ENCODE measurements at places on chromosomes 3 and 15.

DNA sequence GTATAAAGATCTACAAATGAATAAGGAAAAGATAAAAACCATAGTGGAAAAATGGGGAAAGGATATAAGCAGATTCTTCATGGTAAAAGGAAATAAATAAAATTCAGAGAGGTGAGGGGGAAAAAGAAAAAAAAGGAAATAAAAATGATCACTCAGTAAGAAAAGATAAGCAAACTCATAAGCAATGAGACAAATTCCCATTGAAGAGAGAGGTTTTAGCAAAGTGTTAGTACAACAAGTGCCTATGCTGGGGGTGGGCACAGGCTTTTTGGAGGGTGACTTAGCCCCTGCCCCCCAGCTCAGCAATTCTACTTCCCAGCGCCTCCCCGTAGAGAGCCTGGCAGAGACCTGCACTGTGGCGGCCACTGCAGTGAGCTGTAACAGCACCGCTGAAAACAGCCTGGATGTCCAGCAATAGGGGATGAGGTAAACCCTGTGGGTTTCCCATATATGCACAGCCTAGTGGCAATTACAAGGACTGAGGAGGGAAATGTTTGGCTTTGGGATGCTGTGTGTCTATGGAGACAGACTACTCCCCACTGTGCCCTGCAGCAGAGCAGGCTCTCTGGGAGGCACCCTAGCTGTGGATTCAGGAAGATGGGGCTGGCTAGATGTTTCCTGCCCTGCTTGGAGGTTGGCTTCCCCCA, 23.7 kb upstream of the SFMBT1 start:
- DNase-seq = no peak

DNA sequence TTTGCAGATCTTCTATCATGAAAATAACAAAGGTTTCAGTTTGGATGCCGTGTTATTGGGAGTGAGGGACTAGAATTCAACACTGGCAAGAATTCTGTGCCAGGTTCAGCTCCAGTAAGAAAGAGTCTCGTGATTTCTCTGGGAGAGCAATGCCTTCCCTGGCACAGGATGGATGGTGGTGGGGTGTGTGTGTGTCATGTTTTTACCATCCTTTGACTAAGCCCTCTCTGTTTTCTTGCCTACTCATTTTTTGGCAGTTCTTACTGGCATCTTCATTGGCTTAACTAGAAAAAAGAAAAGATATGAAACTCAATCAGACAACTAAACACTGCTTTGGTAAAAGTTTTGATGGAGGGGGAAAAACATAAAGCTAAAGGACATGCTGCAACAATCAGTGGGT, 86.6 kb downstream of the FMN1 start:
- no peak for DNase-seq

- no peak for DNase-seq
Measured at GRCh38 chr15:48451736-48452135, 120.5 kb downstream of the DUT start.

- no peak for DNase-seq
Measured at GRCh38 chr3:9123840-9124239, 125.6 kb downstream of the SRGAP3 start.

GRCh38 chr3:102660653-102661052, 225.8 kb downstream of the ZPLD1 start:
- no peak for DNase-seq

- no peak for DNase-seq
Measured at GRCh38 chr3:144252896-144253295, 281.3 kb downstream of the DIPK2A start.

DNA sequence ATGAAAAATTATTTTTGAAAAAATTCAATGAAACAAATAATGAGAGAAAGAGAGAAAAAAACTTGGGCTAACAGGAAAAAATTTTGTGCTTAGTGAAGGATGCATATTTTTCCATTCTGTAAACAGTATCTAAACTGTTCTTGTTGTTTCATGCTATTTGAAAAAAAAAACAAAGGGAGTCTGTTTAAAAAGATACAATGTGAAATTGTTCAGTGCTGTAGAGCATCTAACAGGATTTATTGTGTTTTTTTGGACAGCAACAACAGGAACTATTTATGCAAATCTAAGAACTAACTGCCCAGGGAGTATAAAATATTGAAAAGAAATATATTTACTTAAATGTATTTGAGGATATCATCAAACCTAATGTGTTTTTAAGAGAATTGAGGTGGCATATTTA, 55.1 kb downstream of the PEX5L start:
- DNase-seq = no peak

GRCh38 chr15:86077070-86077469, 2.6 kb upstream of the AGBL1 start:
- DNase-seq = no peak

DNA sequence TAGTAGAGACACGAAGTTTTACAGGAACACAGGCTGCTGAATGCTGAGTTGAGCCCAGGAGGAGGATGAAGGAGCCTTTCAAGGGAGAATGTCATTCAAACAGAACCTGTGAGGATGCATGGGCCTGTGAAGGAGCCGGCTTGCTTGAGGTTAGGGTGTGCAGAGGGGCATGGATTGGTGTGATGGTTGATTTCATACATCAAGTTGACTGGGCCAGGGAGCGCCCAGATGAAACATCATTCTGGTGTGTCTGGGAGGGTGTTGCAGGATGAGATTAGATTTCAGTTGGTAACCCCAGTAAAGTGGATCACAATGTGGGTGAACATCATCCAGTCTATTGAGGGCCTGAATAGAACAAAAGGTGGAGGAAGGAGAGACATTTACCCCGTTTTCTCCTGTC, 243.6 kb downstream of the EDEM1 start:
- no peak for DNase-seq

DNA sequence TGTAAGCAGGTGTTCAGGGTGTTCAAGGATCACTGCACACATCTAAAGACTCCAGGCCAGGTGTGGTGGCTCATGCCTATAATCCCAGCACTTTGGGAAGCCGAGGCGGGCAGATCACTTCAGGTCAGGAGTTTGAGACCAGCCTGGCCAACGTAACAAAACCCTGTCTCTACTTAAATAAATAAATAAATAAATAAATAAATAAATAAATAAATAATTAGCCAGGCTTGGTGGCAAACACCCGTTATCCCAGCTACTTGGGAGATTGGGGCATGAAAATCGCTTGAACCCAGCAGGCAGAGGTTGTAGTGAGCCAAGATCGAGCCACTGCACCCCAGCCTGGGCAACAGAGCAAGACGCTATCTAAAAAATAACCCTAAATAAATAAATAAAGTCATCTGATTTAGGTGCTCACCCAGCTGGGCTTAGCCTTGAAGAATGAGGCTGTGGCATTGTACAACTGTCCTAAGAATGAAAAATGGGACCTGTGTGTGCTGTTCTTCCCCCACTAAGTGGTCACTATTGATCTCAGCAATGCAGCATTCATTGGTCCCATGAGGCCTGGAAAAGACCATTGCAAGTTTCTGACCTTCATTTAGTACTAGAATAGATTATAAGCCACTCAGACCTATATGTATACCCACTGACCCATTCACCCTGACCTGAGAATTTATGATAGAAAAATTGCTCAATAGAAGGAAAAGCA, 82.8 kb upstream of the ABHD17C start:
- no peak for DNase-seq

- DNase-seq = no peak
Measured at GRCh38 chr15:78360958-78361718, 21.0 kb downstream of the CRABP1 start.

DNA sequence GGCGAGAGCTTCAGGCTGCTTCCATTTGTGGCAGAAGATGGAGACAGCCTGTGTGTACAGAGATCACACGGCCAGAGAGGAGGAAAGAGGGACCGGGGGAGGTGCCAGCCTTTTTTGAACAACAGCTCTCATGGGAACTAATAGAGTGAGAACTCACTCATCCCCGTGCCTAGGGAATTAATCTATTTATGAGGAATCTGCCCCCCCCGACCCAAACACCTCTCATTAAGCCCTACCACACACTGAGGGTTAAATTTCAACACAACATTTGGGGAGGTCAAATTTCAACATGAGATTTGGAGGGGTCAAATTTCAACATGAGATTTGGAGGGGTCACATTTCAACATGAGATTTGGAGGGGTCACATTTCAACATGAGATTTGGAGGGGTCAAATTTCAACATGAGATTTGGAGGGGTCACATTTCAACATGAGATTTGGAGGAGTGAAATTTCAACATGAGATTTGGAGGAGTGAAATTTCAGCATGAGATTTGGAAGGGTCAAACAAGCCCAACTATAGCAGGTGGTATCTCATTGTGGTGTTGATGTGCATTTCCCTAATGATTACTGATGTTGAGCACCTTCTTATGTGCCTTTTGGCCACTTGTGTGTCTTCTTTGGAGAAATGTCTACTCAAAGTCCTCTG, 20.6 kb upstream of the RFTN1 start:
- DNase-seq = no peak

GRCh38 chr3:116034794-116035193, 410.5 kb downstream of the LSAMP start:
- no peak for DNase-seq

DNA sequence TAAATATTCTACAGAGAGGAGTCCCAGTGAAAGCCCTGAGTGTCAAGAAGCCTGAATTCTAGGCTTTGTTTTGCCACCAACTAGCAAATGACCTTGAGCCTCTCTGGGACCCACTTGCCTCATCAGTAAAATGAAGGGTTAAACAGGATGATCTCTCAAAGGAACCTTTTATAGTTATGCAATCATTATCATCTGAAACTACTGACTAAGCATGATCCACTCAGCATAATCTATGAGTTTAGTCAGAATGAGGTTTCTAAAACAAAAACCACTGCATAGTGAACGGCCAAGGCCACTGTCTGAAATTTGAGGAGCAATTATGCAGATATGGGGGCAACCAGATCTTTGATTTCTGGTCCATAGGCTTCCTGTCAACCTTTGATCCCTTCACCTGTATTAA, 319.0 kb downstream of the MECOM start:
- no peak for DNase-seq

DNA sequence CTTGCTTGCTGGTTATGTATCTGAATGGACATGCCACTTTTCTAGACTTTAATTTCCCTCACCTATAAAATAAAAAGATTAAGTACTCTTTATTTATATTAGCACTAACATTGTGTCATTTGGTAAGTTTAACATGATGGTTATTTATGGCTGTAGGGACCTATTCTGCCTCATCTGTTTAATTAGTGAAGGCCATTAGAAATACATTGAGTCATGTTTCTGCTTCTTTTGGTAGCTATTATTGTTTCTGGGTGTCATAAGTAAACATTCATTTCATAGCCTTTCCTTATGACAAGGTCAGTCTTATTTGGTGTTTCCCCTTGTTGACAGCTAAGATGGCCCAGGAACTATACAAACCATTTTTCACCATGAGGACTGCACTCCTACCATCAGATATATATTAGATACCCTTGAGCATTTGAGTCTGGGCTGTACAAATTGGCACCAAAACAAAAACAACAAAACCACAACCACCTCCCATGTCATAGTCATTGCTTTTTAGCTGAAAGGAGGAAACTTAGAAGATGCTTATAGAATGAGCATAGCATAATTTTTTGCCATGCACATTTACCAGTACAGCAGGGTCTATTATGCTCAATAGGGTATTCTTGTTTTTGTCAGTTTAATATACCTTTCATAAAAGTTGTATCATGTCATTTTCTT, 39.3 kb downstream of the SRP14 start:
- no peak for DNase-seq

DNA sequence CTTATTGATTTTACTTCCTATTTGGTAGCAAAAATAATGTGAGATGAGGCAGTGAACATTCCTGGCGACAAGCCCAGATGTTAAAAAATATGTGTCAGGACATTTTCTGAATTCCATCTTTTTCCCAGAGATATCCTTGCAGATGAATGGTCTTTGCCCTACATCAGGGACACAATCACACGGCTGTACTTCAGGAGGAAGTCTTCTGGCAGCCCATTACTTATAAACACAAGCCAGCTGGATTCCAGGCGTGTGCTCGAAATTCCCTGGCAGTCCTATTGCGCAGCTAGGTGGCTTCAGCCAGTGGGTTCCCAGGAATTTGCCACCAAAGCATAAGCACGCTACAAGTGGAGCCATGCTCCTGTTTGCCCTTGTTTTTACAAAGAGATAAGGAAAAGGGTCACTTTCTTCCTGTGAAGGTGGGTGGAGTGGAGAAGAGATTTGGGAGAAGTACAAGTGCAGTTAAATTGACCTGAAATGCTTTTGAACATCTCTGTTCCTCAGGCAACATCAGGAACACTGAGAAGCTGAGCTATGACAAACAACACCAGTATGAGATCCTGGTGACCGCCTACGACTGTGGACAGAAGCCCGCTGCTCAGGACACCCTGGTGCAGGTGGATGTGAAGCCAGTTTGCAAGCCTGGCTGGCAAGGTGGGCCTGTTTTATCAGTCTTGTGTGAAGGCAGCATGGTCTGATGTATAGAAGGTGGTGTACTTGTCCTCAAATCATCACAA, 257.1 kb upstream of the TRIM42 start:
- DNase-seq = no peak

DNA sequence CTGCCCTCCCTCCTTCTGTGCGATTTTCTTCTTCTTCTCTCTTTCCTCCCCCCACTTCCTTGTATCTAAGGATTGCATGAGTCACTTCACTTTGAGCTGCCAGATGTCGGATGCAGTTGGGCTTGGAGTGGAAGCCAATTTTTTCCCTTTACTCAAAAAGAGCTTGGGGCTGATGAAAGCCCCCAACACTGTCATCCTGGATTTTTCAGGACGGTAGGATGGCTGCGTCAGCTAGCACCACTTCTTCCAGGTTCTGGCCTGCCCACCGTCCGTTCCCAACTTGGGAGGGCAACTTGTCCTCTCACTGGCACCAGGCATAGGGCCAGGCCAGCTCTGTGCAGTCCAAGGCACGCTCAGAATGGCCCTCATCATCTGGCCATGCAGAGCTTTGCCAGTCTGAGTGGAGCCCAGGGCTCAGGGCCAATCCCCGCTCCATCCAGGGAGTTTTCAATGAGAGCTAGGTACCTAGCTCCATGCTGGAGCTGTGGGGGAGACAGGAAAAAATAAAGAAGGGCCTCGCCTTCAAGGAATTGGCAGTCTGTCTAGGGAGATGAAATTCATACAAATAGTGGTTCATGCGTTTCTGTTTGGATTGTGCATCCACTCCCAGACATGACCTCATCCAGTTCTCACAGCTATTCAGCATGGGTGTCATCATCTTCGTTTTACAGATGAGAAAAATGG, 47.7 kb upstream of the INSYN1 start:
- DNase-seq = no peak

- no peak for DNase-seq
Measured at GRCh38 chr3:98786364-98787006, 23.3 kb downstream of the ST3GAL6 start.

DNA sequence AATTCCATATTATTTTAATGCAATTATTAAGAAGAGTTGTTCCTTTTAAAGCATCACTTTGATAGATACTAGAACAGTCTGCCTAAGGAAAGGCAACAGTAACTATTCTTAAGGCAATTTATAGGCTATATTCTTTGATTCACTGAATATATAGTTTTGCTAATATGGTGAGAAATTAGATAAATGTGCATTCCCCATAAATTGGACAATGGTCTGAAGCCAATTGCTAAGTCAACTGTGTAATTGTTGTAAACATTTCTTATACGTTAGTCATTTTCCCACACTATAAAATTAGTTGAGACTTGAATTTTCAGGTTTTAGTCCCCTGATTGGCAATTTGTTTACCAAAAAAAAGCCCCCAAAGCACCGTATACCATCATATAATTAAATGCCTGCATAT, 263.0 kb upstream of the NECTIN3 start:
- no peak for DNase-seq

Data from activated T-cell treated with anti-CD3 and anti-CD28 coated beads, Interleukin-2, amount 50 U/mL, for 72 hours (primary cell).